WTC11 (cell line): ENCODE measurements at places on chromosomes 2 and 18. TPM values are rescaled to one million over a fixed set of nuclear protein-coding genes. Genes with fewer than 3 reads are reported as not detected.

Gene MROH2A
- 0.16 TPM in 1 of 3 replicates, not detected in the others for total RNA-seq

Gene COLEC11
- total RNA-seq: 0.69 to 1.3 TPM (median 0.87 TPM) in 3 replicates

Gene ANKRD62
- not detected in 3 replicates for total RNA-seq

Gene DLX2
- 0.28 to 0.64 TPM (median 0.55 TPM) in 3 replicates for total RNA-seq

Gene CFC1
- total RNA-seq: not detected in 3 replicates

Gene CNDP1
- 0.11 to 0.28 TPM (median 0.25 TPM) in 3 replicates for total RNA-seq

DNA sequence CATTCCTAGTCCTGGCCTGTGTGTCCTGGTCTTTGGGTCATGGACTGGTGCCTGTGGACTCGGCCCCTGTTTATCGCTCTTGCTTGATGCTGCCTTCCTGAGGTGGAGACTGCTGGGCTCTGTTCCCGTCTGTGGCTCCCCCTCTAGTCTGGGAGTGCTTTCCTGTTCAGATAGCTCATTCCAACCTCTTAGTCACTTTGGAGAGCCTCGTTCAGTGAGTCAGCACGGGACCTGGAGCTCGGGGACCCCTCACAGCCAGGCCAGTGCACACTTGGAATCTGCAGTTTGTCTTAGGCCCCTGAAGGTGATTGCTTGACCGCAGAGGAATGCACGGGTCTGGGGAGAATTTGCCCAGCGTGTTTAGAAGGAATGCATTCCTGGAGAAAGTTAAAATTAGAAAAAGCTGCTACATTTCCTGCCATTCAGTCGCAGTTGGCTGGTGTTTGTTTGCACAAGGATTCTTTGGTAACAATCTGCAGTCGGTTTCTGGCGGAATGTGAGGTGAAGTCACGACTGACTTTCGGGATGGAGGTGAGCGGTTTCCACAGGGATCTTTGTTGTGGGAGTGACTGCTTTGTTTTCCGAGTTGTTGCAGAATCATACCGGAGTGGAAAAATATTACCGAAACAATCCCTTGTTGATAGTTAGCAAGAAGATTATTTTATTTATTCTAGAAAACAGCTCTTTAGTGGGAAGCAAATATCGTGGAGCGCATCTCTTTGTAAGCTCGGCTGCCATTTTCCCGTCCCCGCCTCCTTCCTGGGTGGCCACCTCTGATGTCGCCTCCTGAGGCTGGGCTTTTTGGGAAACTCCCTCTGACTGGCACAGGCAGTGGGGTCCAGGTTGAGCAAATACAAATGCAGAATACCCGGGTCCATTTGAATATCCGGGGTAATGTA is 29.6 kb downstream of the SH3BP4 start:
- DNase-seq: peak; percentile 40

GRCh38 chr18:2256577-2256976 is 314.7 kb downstream of the METTL4 start:
- DNase-seq: no peak

- no peak for DNase-seq
Measured at GRCh38 chr2:144596073-144596871, 76.4 kb upstream of the ZEB2 start.

DNA sequence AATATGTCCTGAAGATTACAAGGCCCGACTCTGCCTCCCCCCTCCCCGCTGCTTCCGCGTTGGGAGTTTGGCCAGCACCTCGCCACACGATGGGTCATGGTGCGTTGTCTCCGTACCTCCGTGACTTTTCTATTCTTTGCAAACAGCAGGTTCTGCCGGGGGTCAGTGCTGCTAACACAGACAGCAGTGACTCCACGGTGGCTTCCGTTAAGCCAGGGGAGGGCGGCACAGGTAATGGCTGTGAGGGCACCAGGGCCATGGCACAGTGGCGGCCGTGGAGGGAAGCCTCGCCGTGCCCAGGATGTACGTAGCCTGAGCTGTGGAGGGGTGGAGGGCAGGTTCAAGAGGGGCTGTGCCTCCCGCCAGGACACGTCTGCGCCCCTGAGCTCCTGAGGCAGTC is 115.5 kb downstream of the NFATC1 start:
- no peak for DNase-seq

GRCh38 chr18:58390399-58390798 is 238.5 kb downstream of the ALPK2 start:
- no peak for DNase-seq

DNA sequence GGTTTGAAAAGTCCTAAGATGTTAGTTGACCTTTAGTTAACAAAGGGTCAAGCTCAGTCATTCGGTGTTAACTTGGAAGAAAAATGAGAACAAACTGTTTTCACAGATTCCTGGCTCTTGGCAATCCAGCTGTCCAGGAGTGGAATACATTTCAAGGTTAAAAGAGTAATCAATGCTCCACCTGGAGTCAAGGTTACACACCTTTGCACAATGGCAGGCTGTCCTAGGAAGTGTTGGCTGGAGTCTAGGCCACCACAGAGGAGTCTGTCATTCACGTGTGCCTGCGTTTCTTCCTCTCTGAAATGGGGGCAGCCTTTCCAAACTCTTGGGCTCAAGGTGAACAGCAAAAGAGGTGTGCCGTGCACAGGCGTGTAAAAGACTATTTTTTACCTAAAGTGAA is 6.3 kb upstream of the ID2 start:
- DNase-seq: no peak

DNA sequence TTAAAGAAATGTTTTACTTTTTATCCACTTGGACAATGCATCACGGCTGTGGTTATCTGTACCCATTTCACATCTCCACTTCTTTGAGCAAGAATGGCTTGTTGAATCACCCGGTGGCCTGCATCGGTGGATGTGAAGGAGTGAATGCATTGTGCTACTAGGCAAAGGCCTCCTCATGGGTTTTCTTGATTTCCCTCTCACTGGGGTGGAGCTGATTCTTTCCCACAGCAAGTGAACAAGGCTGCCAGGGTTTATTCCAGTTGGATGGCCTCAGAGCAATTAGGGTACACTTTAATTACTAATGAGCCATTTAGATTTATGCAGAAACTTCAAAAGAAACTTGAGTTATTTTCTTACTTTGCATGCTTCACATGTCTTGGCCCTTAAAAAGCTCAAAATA is 387.1 kb downstream of the RND3 start:
- DNase-seq: no peak

GRCh38 chr2:216371721-216372702 is at the start of gene MARCHF4:
TSS of gene MARCHF4 (minus strand) at chr2:216372483. CDS start at chr2:216370260, 2,223 bp downstream.
- DNase-seq: peak; percentile 87

DNA sequence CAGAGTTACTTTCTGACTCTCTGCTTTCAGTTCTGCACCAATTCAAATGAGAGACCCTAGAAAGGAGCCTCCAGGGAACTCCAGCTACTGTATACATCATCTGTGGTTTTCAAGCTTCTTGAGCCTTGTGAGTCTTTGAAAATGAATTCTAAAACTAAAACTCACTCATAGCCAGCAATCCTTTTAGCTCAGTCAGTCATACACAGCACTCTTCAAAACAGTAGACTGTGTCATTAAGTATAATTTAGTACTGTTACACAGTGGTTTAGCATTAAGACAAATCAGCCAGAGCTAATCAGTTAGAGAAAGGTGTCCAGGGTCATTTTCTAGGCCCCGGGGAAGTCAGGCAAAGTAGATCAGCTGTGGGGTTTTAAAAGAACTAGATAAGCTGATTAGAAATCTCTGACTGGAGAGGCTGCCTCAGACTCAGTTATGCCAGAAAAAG is 322.1 kb upstream of the THUMPD2 start:
- no peak for DNase-seq

DNA sequence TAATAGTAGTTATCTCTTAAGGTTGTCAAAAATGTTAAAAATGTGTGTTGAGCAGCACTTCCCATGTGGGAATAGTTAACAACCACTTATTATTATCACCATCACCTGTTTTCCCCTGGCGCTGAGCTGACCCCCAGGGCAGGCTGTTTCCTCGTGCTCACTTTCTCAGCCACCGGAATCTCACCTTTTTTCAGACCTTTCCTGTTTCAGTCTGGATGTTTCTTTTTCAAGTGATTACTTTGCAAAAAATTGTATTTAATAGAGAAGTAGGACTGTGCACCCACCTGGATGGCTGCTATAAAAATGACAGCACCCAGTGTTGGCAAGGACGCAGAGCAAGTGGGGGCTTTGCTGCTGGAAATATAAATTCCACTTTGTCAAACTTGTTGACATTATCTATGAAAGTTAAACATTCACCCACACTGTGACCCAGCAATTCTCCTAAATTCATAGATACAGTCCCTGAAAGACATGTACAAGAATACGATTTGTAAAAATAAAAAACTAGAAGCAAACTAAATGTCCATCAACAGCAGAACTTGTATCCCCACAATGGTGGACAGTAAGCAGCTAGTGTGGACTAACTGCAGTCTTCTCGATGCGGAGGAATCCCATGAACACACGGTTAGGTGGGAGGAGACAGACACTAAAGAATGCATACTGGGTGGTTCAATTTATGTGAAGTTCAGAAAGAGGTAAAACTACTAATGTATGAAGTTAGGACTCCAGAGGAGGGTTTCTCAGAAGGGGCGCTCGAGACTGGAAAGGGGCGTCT is 66.5 kb downstream of the SOWAHC start:
- DNase-seq: no peak

DNA sequence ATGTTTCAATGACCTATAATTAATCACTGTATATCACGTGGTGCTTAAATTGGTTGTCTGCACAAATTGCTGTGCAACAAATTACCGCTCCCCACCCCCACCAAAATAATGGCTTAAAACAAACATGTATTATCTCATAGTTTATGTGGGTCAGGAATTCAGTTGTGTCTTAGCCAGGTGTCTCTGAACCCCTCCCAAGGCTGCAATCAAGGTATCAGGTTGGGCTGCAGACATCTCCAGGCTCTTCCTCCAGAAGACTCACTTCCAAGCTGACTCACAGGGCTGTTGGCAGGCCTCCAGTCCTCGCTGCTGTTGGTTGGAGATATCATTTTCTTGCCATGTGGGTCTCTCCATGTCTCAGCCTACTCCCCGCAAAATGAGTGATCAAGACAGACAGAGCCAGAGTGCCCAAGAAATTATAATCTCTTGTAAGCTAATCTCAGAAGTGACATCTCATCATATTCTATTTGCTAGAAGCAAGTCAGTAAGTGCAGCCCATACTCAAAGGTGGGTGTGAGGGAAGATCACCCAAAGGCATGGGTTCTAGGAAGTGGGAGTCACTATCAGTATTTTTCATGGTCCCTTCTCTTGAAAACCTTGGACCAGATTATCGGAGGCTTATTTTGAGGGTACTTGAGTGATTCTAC is 38.4 kb downstream of the SPC25 start:
- DNase-seq: no peak

GRCh38 chr18:47285456-47285855 is 34.0 kb upstream of the SKOR2 start:
- DNase-seq: no peak

- DNase-seq: peak; percentile 80
Measured at GRCh38 chr18:36688020-36688965, 140.5 kb downstream of the TPGS2 start.

GRCh38 chr18:56273541-56274219 is 364.7 kb downstream of the TXNL1 start:
- no peak for DNase-seq

- DNase-seq: no peak
Measured at GRCh38 chr18:47746615-47747014, 183.8 kb downstream of the SMAD2 start.

GRCh38 chr18:34598120-34598635 is 111.9 kb upstream of the DTNA start:
- no peak for DNase-seq

GRCh38 chr2:12778369-12778768 is 61.6 kb downstream of the TRIB2 start:
- peak; percentile 38 for DNase-seq

- DNase-seq: peak; percentile 57
Measured at GRCh38 chr2:10919771-10920621, 8.3 kb downstream of the KCNF1 start.

DNA sequence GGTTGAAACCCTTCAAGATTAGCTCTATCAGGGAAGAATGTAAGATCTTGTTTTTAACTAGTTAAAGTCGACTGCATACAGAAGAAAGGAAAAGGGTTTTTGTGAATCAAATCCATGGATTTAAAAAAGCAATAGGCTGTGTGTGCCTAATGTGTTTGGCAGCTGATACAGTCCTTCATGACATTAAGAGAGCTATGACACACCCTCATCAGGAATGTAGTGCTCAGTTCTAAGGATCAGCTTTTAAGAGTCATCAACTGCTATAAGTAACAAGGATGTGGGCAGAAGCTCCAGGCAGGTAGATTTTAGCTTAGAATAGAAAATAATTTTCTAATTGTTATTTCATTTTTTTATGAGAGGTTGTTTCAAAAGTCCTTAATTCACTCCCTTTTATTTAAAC is 52.9 kb downstream of the PPP1R1C start:
- DNase-seq: no peak

DNA sequence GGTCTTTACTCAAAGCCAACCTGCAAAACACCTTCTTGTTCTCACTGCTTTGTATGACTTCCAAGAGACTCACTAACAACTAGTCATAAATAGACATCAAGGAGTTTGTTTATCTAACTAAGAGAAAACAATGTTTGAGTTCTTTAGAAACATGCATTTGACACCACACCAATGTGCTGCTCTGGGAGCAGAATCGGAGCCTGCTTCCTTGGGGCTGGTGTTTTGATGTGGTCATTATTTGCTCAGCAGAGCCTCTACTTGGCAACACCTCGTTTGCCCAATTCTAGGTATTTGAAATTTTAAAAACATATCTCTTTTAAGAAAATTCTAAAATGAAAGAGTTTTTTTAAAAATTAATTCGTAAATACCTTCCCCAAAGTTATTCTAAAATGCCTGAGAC is 167.5 kb downstream of the BCL2 start:
- DNase-seq: no peak

GRCh38 chr2:221779614-221780067 is 207.5 kb upstream of the EPHA4 start:
- DNase-seq: no peak

- no peak for DNase-seq
Measured at GRCh38 chr2:239085201-239085992, 237.5 kb downstream of the TWIST2 start.

DNA sequence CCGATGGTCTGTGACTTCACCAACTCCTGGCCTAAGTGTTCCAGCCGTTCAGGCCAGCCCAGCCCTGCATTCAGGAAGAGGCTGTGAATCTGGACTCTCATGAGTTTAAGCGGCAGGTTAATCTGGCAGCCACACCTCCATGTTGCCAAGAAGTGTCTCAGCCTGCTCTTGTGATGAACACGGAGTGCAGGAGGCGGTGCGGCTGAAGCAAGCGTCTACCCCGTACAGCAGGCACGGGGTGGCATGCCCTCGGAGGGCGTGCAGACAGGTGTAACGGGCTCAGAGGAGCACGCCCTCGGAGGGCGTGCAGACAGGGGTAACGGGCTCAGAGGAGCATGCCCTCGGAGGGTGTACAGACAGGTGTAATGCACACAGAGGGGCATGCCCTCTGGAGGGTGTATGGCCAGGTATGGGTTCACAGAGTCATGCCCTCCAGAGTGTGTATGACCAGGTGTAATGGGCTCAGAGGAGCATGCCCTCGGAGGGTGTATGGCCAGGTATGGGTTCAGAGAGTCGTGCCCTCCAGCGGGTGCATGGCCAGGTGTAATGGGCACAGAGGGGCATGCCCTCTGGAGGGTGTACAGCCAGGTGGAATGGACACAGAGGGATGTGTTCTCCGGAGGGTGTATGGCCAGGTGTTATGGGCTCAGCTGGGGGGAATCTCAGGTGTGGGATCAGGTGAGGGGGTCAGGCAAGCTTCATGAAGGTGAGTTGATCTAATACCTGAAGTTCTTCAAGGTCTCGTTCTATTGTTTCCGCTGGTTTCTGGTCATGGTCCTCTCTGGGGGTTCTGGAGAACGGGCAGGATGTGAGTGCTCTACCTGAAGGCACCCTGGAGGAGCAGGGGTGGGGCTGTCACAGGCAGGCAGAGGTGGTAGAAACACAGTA is 22.6 kb downstream of the CROCC2 start:
- no peak for DNase-seq
